ENCODE measurements at places on chromosomes 7 and 10.

- no peak for DNase-seq
These were observed 380.2 kb downstream of the EXOC4 start for GRCh38 chr7:133633055-133633454.

DNA sequence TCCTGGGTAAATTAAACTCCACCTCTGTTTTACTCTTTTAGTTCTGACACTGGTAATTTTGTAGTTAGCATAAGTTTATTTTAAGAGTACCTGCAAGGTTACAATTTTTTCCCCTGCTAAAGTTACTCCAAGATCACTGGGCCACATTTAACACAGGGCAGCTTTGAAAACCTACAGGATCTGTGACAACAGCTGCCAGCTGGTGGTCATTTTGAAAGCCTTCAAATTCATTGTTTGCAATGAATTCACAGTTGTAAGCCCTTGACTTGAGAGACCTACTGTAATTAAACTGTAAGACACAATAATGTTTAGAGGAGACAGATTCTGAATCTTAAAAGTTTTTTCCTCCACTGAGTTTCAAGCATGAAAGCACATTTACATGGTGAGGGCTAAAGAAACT lies 129.6 kb downstream of the CNOT4 start:
- no peak for DNase-seq

- no peak for DNase-seq
These were observed 49.8 kb upstream of the SORCS1 start for GRCh38 chr10:107214261-107214660.

DNA sequence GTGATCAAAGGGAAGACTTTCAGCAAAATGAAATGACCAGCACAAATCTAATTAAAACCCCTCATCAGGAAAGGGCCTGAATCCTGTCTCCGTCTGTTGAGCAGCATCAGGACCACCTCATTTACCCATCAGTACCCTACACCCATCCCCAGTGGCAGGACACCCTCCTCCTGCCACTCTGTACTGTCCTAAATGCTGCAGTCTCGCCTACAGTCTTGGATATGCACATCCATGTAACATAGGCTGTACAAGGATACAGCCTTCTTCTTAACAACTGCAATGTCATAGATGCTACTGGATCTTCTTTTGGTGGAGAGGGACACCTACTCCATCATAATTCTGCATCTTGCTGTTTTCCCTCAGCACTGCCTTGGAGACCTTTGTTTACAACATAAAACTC lies 140.3 kb upstream of the LANCL2 start:
- DNase-seq: no peak

GRCh38 chr10:91424016-91424415 lies 13.9 kb downstream of the HECTD2 start:
- no peak for DNase-seq

DNA sequence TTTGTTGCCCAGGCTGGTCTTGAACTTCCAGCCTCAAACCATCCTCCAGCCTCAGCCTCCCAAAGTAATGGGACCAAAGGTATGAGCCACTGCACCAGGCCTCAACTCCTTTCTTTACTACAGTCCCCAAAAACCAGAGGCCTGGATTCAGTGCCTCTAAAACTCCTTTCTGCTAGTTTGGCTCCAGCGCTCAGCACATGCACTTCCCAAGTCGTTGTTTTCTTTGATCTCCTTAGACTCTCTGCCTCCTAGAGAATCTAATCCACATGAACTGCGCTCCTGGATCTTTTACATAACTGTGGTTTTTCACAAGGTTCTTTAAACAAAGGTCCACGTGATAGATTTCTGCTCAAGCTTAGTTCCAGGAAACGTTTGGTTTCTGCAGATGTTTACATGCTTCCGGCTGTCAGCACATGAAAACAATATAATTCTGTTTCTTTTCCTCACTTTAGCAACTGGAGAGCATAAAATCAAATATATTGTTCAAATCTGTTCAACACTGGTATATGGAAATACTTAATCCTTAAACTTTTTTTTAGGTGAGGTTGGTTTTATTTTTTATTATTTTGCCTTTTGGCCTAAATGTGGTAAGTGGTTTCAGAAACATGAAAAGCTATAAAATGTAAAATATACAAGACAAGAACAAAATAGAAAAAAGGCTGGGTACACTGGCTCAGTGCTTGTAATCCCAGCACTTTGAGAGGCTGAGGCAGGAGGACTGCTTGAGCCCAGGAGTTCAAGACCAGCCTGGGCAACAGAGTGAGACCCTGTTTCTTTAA lies 270.5 kb upstream of the MKLN1 start:
- peak; percentile 38 for DNase-seq

DNA sequence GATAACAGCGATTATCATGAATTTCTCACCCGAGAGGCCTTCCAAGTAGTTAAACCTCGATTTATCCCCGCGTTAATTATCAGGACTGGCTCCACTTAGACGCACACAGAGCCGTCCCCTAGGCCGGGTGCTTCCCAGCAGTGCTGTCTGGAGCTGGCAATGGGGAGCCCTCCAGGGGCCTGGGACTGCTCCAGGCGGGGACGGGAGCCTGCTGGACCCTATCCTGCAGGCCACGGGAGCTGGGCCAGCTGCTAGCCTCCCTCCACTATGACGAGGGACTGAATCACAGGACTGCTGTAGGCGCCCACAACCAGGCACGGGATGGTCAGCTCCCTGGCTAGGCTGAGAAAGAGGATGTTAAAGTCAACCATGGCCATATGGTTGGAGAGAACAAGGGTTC lies 229.1 kb downstream of the ELFN1 start:
- no peak for DNase-seq

DNA sequence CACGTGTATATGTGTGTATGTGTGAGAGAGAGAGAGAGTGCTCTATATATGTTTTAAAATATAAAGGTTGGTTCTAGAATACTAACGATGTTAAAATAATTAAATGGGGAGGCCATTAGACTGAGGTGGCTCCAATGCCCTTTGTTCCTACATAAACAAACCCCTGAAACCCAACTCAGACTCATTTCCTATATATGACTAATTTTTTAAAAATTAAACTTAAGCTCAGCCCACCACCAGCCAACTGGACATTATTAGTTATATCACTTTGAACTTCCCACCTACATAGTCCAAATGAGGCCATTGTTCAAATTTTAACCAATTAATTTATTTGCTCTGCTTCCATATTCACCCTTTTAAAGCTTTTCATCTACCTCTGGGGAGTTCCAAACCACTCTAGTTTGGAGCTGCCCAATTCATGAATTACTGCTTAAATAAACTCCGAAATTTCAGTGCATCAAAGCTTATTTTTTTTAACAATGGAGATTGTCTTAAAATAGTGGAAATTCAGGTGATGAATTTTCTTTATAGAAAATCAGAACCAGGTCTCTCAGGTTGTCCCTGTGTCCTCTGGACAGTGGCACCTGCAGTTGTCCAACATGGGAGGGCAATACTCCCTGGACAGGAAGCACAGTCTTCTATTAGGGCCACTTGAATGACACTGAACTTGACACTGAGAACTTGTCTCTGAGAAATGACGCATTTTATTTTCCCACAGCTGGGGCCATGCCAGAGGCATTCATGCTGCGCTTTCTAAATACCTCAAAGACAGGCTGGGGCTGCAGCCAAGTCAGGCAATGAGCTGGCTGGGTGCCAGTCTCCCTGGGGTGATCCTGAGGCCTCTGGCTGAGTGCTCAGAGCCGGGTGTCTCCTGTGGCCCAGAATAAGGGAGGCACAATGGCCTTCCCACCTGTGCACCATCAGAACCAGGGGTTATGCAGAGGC lies 109.5 kb upstream of the TMEM72 start:
- DNase-seq: no peak

DNA sequence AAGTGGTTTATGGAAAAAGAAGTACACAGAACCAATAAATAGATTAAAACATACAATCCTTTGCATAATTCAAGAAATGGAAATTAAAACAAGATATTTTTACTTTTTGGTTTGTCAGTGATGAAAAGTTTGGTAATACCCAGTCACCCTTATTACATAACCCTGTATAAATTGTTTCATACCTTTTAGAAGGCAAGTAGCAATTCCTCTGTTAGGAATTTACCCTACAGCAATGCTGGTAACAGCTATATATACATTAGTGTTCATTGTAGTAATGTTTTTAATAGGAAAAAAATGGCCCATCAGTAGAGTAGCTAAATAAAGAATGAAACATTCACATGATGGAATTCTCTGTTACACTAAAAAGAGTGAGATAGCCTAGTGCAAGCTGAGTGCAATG lies 42.7 kb downstream of the PTPN12 start:
- no peak for DNase-seq

DNA sequence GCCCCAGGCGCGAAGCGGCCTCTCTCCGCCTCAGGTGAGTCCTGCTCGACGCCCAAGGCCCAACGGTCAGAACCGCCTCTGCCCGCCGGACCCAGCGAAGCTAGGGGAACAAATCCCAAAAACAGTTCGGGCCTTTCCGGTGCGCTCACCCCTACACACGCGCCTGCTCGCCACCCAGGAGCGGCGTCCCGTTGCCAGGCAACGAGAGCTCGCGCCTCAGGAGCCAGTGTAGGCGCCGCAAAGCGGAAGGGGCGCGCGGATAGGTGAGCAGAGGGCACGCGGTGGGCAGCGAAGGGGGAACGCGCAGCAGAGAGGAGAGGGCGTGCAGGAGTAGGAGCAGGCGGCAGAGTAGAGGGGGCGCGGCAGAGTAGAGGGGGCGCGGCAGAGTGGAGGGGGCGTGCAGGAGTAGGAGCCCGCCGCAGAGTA lies at the start of the genes DYDC1 and DYDC2:
Gene DYDC1, minus strand, starts transcription at position 193 of the 426 bp plus-strand sequence. CDS start 4,154 bp downstream, outside the sequence.
Gene DYDC2, plus strand, starts transcription at position 219 of the 426 bp plus-strand sequence. CDS start 5,663 bp downstream, outside the sequence.
- peak; percentile 19 for DNase-seq

- no peak for DNase-seq
These were observed 24.9 kb downstream of the RCC1L start for GRCh38 chr7:75048435-75049379.

- DNase-seq: no peak
These were observed 207.6 kb downstream of the AHR start for GRCh38 chr7:17506095-17506494.

DNA sequence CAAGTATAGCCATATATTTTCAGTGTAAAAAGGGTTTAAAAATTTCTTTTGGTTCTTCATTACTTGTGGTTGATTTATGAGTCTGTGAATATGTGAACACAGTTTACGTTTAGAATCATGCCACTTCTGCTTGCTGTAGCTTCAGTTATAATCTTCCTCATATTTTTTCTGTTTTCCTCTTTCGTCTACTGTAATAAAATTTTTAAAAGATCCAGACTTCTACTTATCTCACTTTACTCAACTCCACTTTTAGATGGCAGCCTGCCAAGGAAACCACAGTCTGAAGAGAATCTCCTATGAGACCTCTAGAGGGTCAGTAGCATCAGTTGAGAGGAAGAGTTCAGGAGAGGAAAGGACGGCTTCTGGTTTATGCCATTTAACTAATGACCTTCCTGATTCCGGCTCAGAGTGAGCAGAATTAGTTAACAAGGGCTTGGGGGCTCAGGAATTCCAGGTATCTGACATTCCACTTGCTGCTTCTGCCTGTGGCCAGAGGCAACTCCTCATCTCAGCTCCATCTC lies 21.4 kb downstream of the CREB5 start:
- DNase-seq: no peak

GRCh38 chr7:11450281-11450680 lies 381.7 kb downstream of the THSD7A start:
- DNase-seq: no peak

- DNase-seq: peak; percentile 34
These were observed 19.4 kb downstream of the C1GALT1 start for GRCh38 chr7:7201578-7202374.

DNA sequence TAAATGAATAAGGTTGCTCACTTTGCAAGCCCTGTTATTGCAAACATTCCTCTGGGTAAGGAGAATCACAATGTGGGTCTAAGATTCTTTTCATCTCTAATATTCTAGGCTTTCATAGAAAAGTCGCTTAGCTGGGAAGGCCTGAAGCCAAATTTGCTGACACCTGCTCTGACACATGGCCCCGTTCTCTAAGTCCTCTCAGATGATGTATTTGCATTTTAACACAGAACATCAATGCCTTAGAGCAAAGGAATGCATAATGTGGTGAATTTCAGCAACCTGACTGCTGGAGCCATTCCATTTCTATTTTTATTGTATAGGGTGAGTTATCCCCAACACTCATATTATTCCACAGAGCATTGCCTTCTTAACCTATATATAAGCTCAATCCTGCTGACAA lies 682.1 kb upstream of the NRP1 start:
- no peak for DNase-seq

DNA sequence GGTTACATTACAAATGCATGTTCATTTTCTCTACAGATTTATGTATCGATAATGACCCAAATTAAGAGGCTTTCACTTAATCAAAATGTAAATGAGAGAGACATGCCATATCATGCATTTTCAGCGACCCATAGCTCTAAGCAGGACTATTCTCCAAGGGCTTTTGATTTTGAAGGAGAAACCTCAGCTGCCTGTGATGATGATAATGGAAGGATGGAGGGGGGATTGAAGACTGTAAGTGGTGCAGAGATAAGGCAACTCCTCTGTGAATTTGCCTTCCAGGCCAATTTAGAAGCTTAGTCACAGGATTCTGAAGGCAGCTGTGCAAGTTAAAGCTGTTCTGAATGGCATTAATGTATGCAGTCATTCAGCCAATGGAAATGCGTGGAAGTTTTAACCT lies 8.3 kb downstream of the VSTM2A start:
- DNase-seq: no peak

DNA sequence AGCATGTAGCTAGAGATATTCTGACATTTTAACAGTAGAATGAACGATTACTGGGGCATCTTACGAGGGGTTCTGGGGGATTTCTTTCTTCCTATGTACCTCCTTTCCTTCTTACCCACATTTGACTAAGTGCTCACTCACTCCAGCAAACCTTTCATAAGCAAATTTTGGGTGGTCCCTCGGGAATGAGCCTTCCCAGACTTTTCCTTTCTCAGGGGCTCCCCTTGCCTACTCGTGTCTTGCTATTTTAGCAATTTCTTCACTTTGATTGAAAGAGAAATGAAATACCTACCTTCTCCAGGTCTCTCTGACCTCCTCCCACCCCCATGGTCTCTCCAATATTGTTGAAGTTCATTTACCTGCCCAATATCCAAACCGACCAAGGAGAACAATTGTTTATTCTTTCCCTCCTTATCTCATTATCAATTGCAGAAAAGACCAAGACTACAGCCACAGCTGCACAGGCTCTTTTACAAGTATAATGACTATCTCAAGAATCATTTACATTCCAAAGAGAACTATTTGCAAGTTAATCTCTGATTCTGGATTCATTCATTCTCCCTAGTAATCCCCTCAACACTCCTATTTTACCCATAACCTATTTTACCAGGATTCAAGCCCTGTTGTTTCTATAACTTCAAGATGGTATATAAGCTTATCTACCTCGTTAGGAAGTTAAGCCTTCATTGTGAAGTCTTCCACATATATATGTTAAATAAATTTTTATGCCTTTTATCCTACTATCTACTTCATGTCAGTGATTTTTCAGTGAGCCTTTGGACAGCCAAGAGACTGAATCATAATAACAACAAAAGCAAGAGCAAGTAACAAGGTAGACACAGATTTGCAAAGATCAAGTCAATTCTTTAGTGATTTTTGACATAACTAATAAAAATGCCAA lies 480.6 kb downstream of the IPMK start:
- DNase-seq: no peak

DNA sequence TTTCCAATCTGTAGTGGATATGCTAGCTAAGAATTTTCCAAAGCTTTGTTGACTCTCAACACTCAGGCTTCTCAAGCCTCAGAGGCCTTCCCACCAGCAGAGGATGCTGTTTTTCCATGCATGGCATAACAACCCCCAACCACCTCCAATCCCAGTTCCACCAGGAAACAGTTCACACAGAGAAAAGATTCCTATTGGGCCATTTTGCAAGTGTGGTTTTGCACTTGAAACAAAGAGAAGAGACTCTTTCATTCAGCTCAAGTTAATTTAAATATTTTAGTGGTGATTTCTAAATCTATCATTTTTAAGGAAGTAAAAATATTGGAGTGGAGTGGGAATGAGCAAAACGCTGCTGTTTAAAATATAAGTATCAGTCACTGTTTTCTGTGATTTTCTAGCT lies 105.6 kb upstream of the COL1A2 start:
- no peak for DNase-seq

Data from memory B cell (primary cell).